Psoas muscle (tissue), 8 donors: ENCODE measurements at places on chromosomes 5 and 9. TPM values are rescaled to one million over a fixed set of nuclear protein-coding genes. Genes with fewer than 3 reads are reported as not detected.

DNA sequence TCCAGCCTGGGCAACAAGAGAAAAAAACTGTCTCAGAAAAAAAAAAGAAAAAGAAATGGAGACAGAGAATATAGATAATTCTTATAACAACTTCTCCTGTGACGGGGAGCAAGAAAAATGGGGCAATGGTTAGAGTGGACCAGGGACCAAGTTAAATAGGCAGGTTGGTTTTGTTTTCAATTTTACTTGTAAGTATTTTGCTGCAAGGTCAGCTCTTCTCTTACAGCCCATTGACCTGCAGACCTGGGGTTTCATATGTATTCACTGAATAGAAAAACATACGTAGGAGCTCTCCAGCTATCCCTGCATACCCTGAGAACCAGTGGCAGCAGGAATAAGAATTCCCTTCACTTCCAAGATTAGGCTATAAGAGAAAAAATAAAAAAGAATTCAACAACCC is 29.2 kb upstream of the IL13 start:
- no peak for DNase-seq

GRCh38 chr5:135429301-135430134 is 17.6 kb downstream of the DCANP1 start:
- DNase-seq = no peak

GRCh38 chr5:83509540-83509939 is 38.0 kb downstream of the VCAN start:
- DNase-seq = no peak

DNA sequence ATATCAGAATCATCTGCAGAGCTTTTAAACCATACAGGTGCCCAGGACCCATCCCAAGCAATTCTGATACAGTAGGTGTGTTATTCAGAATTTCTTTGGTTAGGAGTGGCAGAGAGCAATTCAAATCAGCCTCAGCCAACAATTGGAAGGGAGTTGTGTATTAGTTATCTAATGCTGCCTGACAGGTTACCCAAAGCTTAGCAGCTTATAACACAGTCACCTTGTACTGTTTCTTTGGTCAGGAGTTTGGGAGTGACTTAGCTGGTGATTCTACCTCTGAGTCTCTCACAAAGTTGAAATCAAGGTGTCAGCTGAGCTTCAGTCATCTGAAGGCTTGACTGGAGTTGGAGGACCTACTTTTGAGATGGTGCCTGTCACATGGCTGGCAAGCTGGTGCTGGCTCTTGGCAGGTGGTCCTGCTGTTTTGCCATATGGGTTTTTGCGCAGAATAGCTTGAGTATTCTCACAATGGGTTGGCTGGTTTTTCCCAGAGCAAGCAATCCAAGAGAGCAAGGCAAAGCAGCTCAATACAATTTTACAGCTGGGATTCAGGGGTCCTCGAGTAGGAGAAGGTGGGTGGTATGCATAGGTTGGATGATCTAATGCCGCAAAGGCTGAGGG is 18.7 kb upstream of the CARNMT1 start:
- no peak for DNase-seq

DNA sequence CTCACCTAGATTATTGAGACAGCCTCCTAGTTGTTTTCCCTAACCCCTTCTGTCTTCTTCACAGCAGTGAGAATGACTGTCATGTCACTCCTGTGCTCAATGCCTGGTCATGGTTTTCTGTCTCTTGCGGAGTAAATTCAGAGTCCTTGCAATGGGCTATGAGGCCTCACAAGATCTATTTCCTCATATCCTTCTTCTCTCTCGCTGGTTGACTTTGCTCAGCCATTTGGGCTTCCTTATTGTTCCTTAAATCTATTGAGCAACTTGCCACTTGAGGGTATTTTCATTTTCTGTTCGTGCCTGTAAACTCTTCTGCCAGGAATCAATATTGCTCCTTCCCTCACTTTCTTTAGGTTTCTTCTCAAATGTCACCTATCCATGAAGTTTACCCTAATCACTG is 9.0 kb downstream of the PPP3R2 start:
- no peak for DNase-seq

CCDC152 gene
- total RNA-seq = 0.88 TPM

NME5 gene
- 0.65 TPM for total RNA-seq

LECT2 gene
- total RNA-seq = not detected

LCNL1 gene
- total RNA-seq = 0.32 TPM

NR5A1 gene
- not detected for total RNA-seq
